ENCODE measurements at places on chromosomes 3 and 15.

DNA sequence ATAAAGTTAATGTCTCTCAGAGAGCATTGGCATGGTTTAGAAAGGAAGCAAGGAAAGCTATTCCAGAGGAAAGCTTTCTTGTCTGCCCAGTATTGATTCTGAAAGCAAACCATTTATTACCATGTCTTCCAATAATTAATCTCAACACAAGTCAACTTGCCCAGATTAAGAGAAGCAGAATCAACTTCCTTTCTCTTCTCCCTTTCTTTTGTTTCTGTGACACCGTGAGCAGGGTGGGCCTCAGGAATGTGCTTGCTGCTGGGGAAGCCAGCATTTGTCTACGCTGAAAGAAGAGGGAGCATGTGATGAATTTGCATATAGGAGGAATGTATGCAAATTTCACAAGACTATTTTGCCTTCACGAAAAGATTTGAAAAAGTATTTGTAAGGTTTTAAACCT lies 368.6 kb upstream of the ROPN1 start:
- peak; percentile 50 for DNase-seq

GRCh38 chr15:51620641-51621040 lies 1.9 kb downstream of the DMXL2 start:
- peak; percentile 4 for DNase-seq

DNA sequence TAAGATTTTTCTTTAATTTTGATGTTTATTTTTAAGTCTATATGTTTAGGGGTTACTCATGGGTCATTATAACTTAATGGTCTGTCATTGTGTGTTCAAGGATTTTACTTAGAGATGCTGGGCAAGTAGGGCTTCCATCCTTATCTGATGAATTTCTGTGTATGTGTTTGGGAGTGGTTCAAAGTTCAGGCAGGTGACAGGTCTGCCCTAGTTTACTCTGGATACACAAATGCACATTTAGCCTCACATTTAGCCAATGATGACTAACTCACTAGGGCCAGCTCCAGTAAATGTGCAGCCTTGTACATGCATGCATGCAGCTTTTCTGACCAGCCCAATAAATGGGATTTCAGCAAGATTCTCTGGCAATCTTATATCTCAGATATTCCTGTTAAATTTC lies 554.1 kb downstream of the SI start:
- DNase-seq, result no peak

GRCh38 chr15:25053000-25053815 lies 98.4 kb downstream of the SNRPN start:
- no peak for DNase-seq

DNA sequence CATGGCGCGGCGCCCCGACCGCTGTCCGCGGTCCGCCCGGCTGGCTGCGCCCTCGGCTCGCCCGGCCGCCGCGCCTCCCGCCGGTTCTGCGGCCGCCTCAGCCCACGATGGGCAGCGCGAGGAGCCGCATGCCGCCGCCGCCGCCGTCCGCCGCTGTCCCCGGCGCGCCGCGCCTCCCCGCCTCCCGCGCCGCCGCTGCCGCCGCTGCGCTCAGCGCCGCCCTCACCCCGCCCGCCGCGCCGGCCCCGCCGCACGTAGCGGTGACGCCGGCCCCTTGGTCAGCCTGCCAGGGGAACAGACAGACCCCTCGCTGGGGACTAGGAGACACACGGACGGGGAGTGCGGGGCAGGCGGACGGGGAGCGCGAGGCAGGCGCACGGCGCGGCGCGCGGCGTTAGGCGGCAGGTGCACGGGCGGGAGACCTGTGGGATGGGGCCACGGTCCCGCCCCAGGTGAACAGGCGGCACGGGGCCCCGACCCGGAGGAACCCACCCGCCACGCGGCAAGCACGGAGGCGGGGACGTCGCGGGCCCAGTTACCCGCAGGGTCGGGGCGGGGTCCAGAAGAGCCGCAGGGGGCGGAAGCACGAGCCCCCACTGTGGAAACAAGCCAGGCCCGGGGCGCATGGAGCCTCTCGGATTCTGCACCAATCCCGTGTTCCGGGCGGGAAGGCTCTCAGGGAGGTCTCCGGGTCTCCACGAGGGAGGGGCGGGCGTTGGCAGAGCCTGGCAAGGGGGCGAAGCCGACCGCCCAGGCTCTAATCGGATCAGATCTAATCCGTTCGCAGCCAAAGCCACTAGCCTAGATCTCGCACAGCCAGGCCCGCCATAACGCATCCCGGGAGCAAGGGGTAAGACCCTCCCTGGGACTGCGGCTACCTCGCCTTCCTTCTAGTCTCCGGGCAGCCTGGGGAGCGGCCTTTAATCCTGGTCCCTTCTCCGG lies at the start of gene CSPG5:
CSPG5 (minus strand) TSS at position 175 of the 942 bp plus-strand sequence; CDS start at position 3, 172 bp downstream.
- DNase-seq, result peak; percentile 55

DNA sequence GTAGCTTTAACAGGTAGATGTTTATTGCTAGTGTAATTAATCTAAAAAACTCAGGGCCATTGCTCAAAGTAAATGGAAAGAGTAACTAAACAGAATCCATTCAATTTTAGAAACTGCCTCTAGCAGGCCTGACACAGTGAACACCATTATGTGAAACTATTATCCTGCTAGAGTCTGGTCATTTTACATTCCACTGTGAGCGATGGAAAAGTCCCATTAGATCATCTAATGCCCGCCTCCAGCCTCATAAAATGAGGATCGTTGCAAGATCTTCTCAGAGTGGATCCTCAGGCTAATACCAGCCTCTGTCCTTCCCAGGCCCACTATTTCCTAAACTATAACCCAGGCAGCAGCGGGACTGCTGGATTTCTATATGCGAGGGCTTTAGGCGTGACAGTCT lies 107.7 kb downstream of the WDR76 start:
- DNase-seq, result no peak

- DNase-seq, result no peak
These were observed 168.3 kb upstream of the TLE3 start for GRCh38 chr15:70265986-70266385.

DNA sequence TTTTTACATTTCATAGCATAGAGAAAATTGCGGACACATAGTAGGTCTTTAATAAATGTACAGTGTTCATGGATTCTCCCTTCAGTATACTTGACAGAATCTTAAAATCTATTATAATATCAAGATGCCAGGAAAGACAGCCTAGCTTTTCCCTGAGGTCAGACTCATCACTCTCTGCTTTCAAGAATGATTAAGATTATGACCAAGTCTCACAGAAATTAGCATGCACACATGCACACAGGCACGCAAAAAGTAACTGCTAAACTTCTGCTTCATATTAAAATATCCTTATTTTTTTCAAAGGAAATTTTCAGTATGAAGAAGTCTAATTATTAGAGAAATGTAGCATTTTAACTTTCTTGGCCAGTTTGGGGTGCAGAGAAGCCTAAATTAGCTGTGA lies 493.8 kb upstream of the NECTIN3 start:
- no peak for DNase-seq

GRCh38 chr15:100206643-100207042 lies 135.1 kb downstream of the ADAMTS17 start:
- peak; percentile 15 for DNase-seq
